Sigmoid colon (tissue), 7 donors: ENCODE measurements at places on chromosomes 2 and 18.
A peak's percentile ranks its signal among the peaks of the same experiment; 100 is the strongest.

- DNase-seq, result no peak
Measured at GRCh38 chr2:41000906-41001305, 549.0 kb upstream of the SLC8A1 start.

GRCh38 chr2:190910341-190911136 is 29.9 kb downstream of the GLS start:
- DNase-seq, result no peak

- DNase-seq, result no peak
Measured at GRCh38 chr2:98012561-98012991, 16.8 kb upstream of the TMEM131 start.

GRCh38 chr2:65436169-65436823 is 3.9 kb upstream of the SPRED2 start:
- DNase-seq, result peak; percentile 97

DNA sequence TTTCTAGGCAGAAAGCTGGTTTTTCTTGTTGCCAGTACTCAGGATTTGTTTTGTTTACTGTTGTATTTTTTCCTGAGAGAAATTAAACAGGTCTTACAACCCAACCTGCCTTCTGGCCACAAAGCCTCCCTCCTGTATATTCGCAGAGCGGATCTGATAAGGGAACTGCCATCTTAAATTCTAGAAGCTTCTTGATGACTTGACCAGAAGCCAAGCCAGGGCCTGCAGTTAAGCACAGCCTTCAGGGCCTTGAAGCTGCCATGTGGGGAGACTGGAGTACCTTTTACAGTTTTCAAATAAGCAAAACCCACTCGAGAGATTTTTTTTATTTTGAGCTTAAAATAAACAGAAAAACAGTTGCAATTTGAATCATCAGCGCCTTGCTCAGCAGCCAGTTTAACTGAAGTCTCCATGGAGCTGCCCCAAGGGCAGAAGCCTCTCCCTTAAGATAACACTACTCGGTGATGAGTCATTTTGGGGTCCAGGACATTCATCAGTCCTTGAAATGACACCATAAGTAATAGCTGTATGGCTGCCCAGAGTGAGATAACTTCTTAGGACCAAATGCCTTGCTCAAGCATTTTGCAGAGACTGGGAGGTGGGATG is 51.5 kb upstream of the PHLPP1 start:
- no peak for DNase-seq

GRCh38 chr2:25617948-25618646 is 55.3 kb downstream of the DTNB start:
- no peak for DNase-seq

DNA sequence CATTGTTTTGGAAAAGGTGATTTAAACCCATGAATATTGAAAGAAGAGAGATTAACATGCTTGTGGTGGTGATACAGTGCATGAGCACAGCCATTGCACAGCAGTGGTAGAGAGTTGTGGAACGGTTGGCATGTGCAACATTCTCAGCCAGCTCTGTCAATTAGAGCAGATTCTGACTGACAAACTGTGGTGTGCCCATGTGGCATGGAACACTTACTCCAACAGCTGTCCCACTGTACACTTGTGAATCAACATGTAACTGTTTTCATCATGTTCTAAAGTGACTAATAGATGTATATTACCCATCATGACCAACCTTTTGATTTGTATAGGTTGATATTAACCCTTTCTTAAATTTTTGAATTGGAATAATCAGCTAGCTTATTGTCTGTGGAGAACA is 55.6 kb downstream of the PKP4 start:
- DNase-seq, result no peak

- DNase-seq, result no peak
Measured at GRCh38 chr2:126752876-126753275, 96.9 kb downstream of the GYPC start.

DNA sequence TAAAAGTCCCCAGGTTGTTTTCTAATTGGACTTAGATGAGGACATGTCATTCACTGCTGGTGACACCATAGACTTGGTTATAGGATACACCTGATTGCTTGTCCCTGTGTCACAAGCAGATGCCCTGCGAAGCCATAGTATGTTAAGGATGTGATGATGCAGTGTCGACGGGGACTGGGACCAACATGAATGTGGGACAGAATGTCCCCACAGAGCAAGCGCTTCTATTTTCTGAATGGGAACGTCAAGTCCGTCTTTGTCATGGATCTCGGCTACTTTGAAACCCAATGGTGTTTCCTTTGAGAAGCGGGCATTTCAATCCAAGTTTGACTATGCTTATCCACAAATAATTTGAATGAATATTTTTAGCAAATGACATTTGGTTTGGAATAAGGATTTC is 2.1 kb downstream of the GCG start:
- DNase-seq, result no peak

DNA sequence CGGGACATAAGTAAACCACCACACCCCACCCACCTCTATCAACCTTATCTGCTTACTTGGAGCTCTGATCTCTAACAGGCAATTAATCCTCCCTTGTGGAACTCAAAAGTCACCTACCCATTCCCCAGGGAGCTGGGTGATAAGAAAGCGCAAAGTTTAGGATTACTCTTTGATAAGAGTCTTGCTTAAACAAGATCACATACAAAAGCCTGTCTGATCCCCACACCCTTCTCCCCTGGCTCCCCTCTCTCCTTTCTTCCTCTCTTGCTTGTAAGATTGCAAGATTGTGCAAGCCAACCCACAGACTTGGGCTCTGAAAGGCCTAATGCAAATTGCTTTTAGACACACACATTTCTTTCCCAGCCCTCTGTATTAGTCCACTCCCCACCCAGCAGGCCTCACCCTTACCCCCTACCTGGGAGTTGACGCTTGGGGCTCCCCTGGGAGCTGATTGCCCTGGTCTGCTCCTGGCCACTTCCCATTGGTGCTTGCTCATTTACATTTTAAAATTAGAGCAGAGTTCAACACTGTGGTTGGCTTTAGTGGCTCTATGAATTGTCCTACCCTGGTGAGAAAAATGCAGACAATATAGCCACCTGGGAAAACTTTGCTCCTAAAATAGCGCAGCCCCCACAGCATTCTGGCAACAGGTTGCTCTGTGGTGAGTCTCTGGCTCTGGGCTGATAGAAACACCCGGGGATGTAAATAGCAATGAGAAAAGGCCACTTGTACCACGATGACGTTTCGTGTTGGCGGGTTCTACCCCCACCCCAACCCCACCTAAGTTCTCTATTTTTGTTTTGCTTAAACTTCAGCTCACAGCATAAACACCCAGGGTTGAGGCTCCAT is 92.8 kb upstream of the MSH2 start:
- no peak for DNase-seq

DNA sequence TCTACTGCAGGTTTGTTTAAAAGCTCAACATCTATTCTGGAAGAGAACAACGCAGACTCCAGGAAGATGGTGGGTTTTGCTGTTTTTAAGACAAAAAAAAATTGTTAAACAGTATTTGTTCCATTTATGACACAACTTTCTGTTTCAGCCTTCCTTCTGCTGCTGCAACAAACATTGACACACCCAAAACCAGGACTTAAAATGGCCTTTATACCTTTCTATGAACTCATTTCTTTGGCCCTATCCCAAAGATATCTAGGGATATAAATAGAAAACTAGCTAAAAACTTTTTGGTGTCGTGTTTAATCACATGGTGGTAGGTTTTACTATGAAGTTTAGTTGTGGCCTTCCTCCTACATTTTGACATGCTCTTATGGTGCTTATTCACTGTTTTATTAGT is 964 bp upstream of the GALNT3 start:
- no peak for DNase-seq

GRCh38 chr18:3590096-3590630 is 140.2 kb downstream of the TGIF1 start:
- no peak for DNase-seq

GRCh38 chr2:164841719-164842623 is at the start of gene COBLL1:
COBLL1 (minus strand) TSS chr2:164841823; CDS start chr2:164841196, 627 bp downstream.
- peak; percentile 86 for DNase-seq

DNA sequence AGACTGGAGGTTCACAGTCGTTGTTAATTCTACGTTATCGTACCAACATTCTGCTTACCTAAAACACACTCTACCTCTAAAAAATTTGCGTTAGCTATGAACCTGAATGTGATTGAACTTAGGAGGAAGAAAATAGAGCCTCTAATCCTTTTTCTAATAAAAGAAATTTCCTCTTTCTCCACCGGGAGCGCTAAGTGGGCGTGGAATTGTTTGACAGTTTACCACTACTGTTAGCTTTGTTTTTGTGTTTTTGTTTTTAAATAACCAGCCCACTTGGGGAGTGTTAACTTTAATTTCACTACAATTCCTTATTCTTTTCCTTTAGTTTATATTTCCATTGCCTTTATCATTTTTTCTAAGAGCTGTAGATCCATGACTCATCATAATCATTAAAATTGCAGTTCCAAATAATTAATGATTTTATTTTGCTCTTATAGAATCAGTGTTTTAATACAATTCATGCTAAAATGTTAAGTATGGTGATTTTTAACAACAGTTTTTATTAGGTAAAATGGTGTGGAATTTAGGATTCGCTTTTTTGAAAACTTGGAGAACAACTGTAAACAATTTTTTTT is 55.0 kb upstream of the ITM2C start:
- DNase-seq, result no peak

DNA sequence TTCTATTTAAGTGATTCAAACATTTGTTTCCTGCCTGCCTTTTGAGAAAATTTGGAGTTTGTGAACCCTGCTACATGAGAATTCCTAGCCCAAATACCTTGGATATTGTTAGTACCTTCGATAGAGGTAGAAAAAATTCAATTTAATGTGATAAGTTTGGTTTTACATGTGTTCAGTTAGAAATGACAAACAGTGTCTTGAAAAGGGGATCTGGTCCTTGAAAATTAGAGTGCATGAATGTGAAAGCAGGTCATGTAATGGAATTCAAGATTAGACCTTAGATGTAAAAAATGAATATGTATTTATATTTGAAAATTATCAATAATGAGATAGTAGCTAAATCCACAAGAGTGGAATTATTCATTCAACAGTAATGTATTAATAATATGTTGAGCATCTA is 70.5 kb downstream of the PIK3C3 start:
- DNase-seq, result no peak
